Cardiac fibroblast (primary cell): ENCODE measurements at places on chromosomes 13 and 19.

GRCh38 chr13:31394506-31394905 is 194.7 kb downstream of the B3GLCT start:
- DNase-seq: no peak

- no peak for DNase-seq
Measured at GRCh38 chr13:99144306-99144705, 56.3 kb upstream of the UBAC2 start.

DNA sequence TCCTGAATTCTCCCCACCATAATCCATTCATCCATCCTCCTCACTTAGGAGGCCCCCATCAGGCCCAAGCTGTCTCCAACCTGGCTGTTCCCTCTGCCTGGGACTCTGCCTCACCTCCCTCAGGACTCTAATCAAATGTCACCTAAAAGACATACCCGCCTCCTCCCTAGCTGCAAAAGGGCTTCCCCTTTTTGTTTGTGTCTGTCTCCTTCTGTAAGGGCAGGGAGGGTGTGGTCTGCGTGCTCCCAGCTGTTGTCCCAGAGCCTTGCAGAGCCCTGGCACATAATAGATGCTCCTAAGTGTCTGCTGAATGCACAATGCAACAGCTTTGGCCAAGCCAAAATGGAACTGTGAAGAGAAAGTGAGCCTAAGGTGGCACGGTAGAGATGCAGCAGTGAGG is 4.4 kb downstream of the TRIR start:
- no peak for DNase-seq

DNA sequence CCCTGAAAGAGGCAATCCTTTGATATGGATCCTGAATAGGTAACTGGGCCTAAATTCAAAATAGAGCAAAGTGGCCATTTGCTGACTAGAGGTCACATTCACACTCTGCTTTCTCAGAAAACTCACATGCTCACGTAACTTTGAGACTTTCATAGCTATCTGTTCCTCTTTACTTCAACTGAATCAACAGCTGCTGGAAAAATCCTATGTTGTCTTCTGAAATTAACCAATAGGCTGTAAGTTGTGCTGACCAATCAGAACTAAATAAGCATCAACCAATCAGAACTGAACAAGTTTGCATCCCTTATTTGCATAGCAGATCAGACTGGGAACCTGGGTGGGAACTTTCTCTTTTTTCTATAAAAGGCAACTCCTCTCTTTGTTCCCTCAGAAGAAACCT is 24.0 kb upstream of the TBC1D4 start:
- DNase-seq: no peak

DNA sequence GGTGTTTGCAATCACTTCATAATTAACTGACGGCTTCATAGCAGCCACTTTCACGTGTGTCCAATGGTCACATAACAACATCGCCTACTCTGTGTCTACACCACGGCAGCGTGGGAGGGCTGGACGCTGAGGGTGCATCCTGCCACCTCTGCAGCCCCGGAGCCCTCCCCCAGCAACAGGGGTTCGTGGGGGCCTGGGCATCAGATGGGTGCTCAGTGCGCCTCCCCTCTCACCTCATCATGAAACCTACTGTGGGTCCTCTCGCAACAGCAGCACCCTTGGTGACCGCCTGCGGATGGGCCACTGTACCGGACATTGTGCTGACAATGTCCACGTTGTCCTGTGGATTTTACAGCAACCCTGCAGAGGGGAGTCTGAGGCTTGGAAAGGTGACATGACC is 193.5 kb downstream of the UQCRFS1 start:
- no peak for DNase-seq

- DNase-seq: peak; percentile 63
Measured at GRCh38 chr13:94009701-94010100, 469.8 kb downstream of the DCT start.
